ENCODE measurements at places on chromosomes 4 and X. TPM values are rescaled to one million over a fixed set of nuclear protein-coding genes. Genes with fewer than 3 reads are reported as not detected.

Gene RNF128
- 15.4 TPM for total RNA-seq

Gene WNK3
- 0.62 TPM for total RNA-seq

GRCh38 chr4:5988086-5988845 lies 30.0 kb downstream of the C4orf50 start:
- no peak overlapping the region for H3K4me3 ChIP-seq
- no peaks in the 10 kb centered on the region for H3K4me1 ChIP-seq
- H3K27ac ChIP-seq, result no peak overlapping the region
- H3K36me3 ChIP-seq, result no peaks in the 10 kb centered on the region
- no peaks in the 10 kb centered on the region for H3K27me3 ChIP-seq

DNA sequence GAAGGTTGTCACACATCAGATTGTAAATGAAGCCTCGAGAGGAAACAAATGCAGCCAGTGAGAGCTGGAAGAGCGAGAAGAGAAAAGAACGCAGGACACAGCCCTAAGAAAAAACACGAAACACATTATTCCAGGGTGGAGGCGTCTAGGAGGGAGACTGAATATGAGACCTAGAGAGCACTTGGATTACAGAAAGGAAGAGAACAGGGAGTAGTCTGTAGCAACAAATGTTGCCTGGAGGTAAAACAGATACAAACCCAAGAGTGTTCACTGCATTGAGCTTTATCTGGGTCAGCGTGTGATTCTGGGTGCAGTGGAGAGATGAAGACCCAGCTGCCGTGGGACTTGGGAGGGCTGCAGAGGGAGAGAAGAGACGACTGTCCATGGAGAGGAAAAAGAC lies 50.1 kb upstream of the SETD7 start:
- H3K27me3 ChIP-seq, result no peaks in the 10 kb centered on the region
- DNase-seq, result no peak
- H3K4me3 ChIP-seq, result peak overlapping the region; percentile 29
- H3K4me1 ChIP-seq, result peaks cover 9% of the 10 kb centered on the region

GRCh38 chrX:110161361-110161686 lies 156.6 kb downstream of the AMMECR1 start:
- H3K36me3 ChIP-seq, result no peaks in the 10 kb centered on the region
- no peak for DNase-seq
- no peak overlapping the region for H3K27ac ChIP-seq
- no peaks in the 10 kb centered on the region for H3K27me3 ChIP-seq
- H3K4me1 ChIP-seq, result no peaks in the 10 kb centered on the region
- H3K4me3 ChIP-seq, result no peak overlapping the region

Measured in lower lobe of right lung (tissue), 2 donors.